ENCODE measurements at places on chromosomes 4 and X.

- no peak for DNase-seq
- H3K36me3 ChIP-seq: no peaks in the 10 kb centered on the region
- no peak overlapping the region for H3K4me3 ChIP-seq
- peaks cover 12% of the 10 kb centered on the region for H3K27me3 ChIP-seq
- H3K27ac ChIP-seq: no peak overlapping the region
These were observed 162.9 kb upstream of the NOCT start for GRCh38 chr4:138852681-138853080.

GRCh38 chr4:24582235-24582832 lies 2.0 kb downstream of the DHX15 start:
- peaks cover 48% of the 10 kb centered on the region for H3K36me3 ChIP-seq
- H3K27ac ChIP-seq: peak overlapping the region; percentile 94
- peaks cover 26% of the 10 kb centered on the region for H3K4me1 ChIP-seq
- peak overlapping the region; percentile 85 for H3K4me3 ChIP-seq
- H3K27me3 ChIP-seq: no peaks in the 10 kb centered on the region
- no peak for DNase-seq

GRCh38 chr4:121554382-121554781 lies 142.4 kb downstream of the ANXA5 start:
- DNase-seq: no peak
- no peaks in the 10 kb centered on the region for H3K27me3 ChIP-seq
- H3K27ac ChIP-seq: no peak overlapping the region
- H3K4me1 ChIP-seq: peaks cover 12% of the 10 kb centered on the region

DNA sequence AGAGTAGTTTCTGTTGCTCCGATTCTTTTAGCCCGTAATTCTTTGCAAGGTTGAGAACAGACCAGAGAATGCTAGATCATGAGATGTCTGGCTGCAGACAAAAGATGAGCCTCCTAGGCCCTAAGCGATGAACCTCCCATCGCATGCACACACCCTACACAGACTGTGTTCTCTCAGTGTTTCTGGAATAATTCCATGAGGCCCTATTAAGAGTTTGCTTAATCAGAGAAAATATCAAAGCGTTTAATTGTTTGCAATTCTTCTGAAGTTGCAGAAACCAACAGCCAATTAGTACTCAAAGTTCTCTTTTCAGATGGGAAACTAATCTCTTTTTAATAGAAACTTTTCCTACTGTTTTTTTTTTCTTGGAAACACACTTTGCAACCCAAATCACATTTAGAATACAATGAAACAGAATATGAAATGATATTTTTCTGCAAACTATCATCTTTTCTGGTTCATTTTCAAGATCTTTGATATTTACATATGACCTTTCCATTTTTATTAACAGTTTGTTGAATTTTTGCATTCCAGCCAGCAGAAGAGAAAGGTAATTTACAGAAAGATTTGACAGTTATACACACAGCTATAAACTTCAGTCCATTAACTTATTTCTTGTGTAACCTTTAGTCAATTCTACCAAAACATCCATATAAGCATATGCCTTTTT lies 1525.6 kb downstream of the ARAP2 start:
- no peaks in the 10 kb centered on the region for H3K36me3 ChIP-seq
- no peak overlapping the region for H3K4me3 ChIP-seq
- H3K4me1 ChIP-seq: peaks cover 4% of the 10 kb centered on the region
- no peak overlapping the region for H3K27ac ChIP-seq
- H3K27me3 ChIP-seq: no peaks in the 10 kb centered on the region

DNA sequence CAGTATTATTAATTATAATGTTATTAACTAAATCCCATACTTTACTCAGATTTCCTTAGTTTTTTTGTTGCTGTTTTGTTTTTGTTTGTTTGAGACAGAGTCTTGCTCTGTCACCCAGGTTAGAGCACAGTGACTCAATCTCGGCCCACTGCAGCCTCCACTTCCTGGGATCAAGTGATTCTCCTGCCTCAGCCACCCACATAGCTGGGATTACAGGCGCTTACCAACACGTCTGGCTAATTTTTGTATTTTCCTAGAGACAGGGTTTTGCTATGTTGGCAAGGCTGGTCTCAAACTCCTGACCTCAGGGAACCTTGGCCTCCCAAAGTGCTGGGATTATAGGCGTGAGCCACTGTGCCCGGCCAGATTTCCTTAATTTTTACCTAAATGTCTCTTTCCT lies 72.2 kb downstream of the ANAPC4 start:
- no peaks in the 10 kb centered on the region for H3K4me1 ChIP-seq
- no peaks in the 10 kb centered on the region for H3K36me3 ChIP-seq
- H3K27me3 ChIP-seq: no peaks in the 10 kb centered on the region
- no peak overlapping the region for H3K27ac ChIP-seq
- no peak overlapping the region for H3K4me3 ChIP-seq

- H3K27me3 ChIP-seq: peaks cover 31% of the 10 kb centered on the region
- H3K27ac ChIP-seq: no peak overlapping the region
- H3K4me3 ChIP-seq: no peak overlapping the region
These were observed 46.5 kb downstream of the CPZ start for GRCh38 chr4:8639021-8639420.

GRCh38 chr4:162274354-162274753 lies 110.6 kb upstream of the FSTL5 start:
- no peak overlapping the region for H3K4me3 ChIP-seq
- H3K27ac ChIP-seq: no peak overlapping the region
- DNase-seq: peak; percentile 59
- H3K36me3 ChIP-seq: no peaks in the 10 kb centered on the region

- H3K36me3 ChIP-seq: peaks cover 34% of the 10 kb centered on the region
- no peak for DNase-seq
- H3K4me3 ChIP-seq: no peak overlapping the region
- H3K27me3 ChIP-seq: no peaks in the 10 kb centered on the region
- H3K27ac ChIP-seq: no peak overlapping the region
- H3K4me1 ChIP-seq: peaks cover 25% of the 10 kb centered on the region
These were observed 20.0 kb downstream of the DDX3X start for GRCh38 chrX:41353985-41354384.

- no peaks in the 10 kb centered on the region for H3K4me1 ChIP-seq
- H3K27ac ChIP-seq: no peak overlapping the region
- no peak overlapping the region for H3K4me3 ChIP-seq
- H3K27me3 ChIP-seq: peaks cover 31% of the 10 kb centered on the region
- DNase-seq: no peak
These were observed 204.9 kb downstream of the AFAP1 start for GRCh38 chr4:7734651-7735260.

DNA sequence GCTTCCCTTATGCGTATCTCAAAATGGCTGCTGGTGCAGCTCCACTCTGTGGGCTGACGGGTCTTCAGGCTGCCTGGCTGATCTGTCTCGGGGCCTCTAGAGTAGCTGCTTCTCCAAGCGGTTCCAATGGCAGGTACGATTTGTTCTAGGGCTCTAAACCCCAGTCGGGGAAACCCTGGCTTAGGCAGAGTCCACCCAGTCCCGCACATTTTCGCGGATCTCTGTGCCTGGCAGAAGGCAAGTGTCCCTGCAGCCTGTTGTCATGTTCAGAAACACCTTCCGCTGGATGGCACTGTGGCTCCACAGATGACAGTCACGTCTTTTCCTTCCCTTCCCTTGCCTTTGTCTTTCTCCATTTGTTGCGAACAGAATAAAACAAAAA lies 54.4 kb downstream of the NBDY start:
- peak overlapping the region; percentile 82 for H3K27ac ChIP-seq
- peaks cover 6% of the 10 kb centered on the region for H3K36me3 ChIP-seq
- DNase-seq: peak; percentile 77
- peak overlapping the region; percentile 76 for H3K4me3 ChIP-seq
- peaks cover 35% of the 10 kb centered on the region for H3K27me3 ChIP-seq

DNA sequence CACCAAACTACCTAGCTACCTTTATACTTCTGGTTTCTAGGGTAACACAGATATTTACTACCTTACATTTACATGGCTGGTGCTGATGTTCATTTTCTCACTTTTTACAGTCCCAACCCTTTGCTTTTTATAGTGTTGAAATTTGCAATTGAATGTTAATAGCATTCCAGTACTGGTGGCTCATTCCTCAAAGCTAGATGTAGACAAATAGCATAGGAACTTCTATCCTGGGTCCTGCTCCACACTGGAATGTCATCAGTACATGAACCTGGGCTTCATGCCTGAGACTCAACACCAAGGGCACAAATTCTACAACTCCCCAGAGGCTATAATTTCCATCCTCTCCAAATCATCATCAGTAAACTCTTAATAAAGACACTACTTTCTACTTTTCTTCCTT lies 10.3 kb upstream of the TRMT2B start:
- no peaks in the 10 kb centered on the region for H3K36me3 ChIP-seq
- H3K4me1 ChIP-seq: peaks cover under 1% of the 10 kb centered on the region
- peaks cover 40% of the 10 kb centered on the region for H3K27me3 ChIP-seq

- DNase-seq: peak; percentile 62
- H3K4me1 ChIP-seq: no peaks in the 10 kb centered on the region
- H3K36me3 ChIP-seq: no peaks in the 10 kb centered on the region
- peaks cover 25% of the 10 kb centered on the region for H3K27me3 ChIP-seq
These were observed 418.2 kb downstream of the STIM2 start for GRCh38 chr4:27278615-27279375.

- no peaks in the 10 kb centered on the region for H3K4me1 ChIP-seq
- H3K27ac ChIP-seq: no peak overlapping the region
- no peak for DNase-seq
- H3K27me3 ChIP-seq: no peaks in the 10 kb centered on the region
- H3K36me3 ChIP-seq: no peaks in the 10 kb centered on the region
- no peak overlapping the region for H3K4me3 ChIP-seq
These were observed 150.8 kb upstream of the ARHGEF9 start for GRCh38 chrX:63935835-63936234.

- no peaks in the 10 kb centered on the region for H3K36me3 ChIP-seq
- no peak overlapping the region for H3K4me3 ChIP-seq
- H3K4me1 ChIP-seq: peaks cover 21% of the 10 kb centered on the region
These were observed 20.2 kb downstream of the PRSS48 start for GRCh38 chr4:151297170-151297569.

DNA sequence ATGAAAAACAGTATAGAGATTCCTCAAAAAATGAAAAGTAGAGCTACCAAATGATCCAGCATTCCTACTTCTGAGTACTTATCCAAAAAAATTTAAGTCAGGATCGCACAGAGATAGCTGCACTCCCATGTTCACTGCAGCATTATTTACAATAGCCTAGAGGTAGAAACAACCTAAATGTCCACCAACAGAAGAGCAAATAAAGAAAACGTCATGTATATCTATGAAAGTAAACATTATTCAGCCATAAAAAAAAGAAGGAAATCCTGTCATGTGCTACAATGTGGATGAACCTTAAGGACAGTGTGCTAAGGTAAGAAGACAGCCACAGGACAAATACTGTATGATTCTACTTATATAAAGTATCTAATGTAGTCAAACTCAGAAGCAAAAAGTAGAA lies 12.4 kb downstream of the THOC2 start:
- no peaks in the 10 kb centered on the region for H3K27me3 ChIP-seq
- no peak for DNase-seq
- H3K4me3 ChIP-seq: no peak overlapping the region

GRCh38 chr4:7818399-7818911 lies 121.2 kb downstream of the AFAP1 start:
- no peak overlapping the region for H3K27ac ChIP-seq
- peaks cover 32% of the 10 kb centered on the region for H3K36me3 ChIP-seq
- no peak for DNase-seq
- no peak overlapping the region for H3K4me3 ChIP-seq

DNA sequence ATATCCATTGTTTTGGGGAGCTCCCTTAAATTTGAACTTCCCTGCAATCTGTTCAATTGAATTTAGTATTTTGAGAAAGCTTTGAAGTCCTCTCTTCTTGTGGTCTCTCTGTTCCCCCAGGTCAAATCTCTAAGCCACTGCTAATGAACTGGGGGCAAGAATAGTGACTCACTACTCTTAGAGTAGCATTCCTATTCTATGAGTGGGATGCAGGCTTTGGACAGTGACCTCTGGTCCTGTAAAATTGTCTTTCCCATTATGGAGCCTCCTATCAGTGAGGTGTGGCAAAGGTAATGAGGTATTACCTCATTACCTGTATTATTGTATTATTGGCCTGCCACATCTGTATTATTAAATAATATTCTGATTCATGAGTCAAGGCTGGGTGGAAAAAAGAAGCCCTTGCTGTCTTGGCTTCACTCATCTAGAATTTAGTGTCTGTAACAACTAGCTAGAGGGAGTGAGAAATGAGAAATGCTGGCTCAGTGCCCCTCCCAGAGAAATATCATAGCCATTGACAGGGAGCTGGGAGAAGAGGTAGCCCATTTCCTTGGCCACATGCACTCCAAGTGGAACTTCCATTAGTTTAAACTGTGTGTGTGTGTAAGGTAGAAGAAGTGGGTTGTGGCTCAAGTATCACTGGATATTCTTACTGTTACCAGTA lies 393.9 kb upstream of the CTSO start:
- H3K27me3 ChIP-seq: no peaks in the 10 kb centered on the region
- peak; percentile 46 for DNase-seq
- H3K36me3 ChIP-seq: no peaks in the 10 kb centered on the region
- no peak overlapping the region for H3K27ac ChIP-seq
